ENCODE measurements at places on chromosomes 16 and 17. TPM values are rescaled to one million over a fixed set of nuclear protein-coding genes. Genes with fewer than 3 reads are reported as not detected.

DNA sequence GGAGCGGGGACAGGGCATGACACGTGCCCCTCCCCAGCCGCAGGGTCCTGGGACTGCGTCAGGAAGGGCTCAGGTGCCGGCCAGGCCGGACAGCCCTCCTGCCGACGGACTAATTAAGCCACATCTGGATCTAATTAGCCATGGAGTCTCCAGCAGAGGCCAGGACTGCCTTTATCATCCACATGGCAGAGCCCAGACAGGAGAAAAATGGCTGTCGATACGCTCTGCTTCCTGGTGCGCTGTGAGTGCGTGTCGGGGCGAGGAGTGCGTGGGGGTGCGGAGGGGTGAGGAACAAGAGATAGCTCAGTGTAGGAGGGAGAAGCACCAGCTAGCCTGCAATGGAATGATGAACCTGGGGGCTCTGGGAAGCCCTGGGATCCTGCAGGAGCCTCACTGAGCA lies 218.8 kb downstream of the IRF8 start:
- no peak for DNase-seq

- DNase-seq: no peak
These were observed 75.9 kb downstream of the NLK start for GRCh38 chr17:28118362-28118761.

DNA sequence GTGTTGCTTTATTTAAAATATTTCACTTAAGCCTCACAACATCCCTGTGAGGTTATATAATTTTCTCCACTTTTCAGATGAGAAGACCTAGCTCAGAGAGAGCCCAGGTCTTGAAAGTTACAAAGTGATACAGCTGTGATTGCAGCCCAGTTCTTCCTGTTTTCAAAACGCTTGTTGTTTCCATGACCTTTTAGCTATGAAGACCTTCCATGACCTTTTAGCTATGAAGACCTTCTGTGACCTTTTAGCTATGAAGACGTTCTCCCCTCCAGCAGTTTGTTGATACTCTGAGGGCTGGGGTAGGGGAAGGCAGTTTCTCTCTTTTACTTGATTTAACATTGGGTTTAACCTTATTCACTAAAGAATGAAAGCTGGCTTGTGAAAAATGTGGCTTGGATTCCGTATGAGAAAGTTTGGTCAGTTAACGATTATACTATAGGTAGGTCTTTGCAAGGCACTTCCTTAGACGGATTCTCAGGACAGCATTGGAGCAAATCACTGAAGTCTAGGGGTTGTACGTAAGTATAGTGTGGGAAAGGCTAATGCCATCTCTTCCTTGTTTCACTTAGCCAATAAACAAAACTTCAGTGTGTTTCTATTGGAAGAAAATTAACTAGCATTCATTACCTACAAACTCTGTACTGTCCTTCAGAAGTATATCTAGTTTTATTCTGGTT lies 20.7 kb downstream of the PHKB start:
- no peak for DNase-seq

- DNase-seq: no peak
These were observed 11.3 kb downstream of the DNAAF1 start for GRCh38 chr16:84156342-84156784.

DNA sequence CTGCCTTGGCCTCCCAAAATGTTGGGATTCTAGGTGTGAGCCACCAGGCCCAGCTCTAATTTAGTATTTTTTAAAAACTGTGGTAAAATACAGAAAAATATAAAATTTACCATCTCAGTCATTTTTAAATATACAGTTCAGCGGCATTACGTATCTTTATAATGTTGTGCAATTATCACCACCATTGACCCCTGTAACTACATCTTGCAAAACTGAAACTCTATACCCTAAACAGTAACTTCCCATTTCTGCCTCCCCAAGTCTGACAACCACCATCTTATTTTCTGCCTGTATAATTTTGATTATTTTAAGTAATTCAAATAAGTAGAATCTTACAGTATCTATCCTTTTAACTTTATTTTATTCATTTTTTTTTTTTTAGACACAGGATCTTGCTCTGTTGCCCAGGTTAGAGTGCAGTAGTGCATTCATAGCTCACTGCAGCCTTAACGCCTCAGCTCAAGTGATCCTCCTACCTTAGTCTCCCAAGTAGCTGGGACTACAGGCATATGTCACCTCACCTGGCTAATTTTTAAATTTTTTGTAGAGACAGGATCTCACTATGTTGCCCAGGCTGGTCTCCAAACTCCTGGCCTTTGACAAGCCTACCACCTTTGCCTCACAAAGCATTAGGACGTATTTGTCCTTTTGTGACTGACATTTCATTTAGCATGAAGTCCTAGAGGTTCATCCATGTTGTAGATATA lies 10.9 kb upstream of the GGA2 start:
- no peak for DNase-seq

DNA sequence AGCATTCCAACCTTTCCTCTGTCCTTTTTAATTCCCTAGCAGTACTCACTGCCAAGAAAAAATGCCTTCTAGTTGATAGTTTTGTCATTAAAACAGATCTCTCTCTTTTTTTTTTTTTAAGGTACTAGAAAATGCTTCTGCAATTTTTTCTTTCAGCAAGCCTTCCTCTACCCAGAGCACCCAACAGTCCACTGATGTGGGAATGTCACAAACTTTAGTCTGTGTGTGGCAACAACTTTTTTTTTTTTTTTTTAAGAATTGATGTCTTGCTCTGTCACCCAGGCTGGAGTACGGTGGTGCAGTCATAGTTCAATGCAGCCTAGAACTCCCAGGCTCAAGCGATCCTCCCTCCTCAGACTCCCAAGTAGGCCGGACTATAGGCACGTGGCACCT lies 34.7 kb downstream of the CDRT15 start:
- no peak for DNase-seq

- DNase-seq: no peak
These were observed 77.2 kb downstream of the C17orf67 start for GRCh38 chr17:56756536-56756935.

GRCh38 chr16:58732545-58733247 lies 1.4 kb downstream of the GOT2 start:
- no peak for DNase-seq

The BIRC5 gene
- 0.13 TPM for total RNA-seq

The ACSM5 gene
- total RNA-seq: 1.6 TPM

The SARM1 gene
- total RNA-seq: 16.2 TPM

The PYY gene
- total RNA-seq: not detected
